ENCODE measurements at places on chromosomes 11 and 22. TPM values are rescaled to one million over a fixed set of nuclear protein-coding genes. Genes with fewer than 3 reads are reported as not detected.

DNA sequence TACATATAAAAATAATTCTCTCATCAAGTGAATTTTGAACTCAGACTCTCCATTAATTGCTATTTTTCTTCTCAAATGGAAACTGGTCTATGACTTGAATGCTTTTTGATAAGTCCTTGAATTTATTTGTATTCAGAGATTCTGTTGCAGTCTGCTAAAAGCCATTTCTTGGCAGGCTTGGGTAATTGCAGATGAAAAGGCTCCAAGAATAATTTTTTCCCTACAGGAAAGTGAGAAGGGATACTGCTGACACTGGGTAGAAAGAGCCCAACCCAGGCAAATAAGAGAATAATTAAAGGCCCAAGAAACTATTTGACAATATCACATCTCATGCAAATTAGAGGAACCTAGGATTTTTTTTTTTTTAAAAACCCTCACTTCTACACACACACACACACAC, 246.5 kb upstream of the DDI1 start:
- no peak for DNase-seq

DNA sequence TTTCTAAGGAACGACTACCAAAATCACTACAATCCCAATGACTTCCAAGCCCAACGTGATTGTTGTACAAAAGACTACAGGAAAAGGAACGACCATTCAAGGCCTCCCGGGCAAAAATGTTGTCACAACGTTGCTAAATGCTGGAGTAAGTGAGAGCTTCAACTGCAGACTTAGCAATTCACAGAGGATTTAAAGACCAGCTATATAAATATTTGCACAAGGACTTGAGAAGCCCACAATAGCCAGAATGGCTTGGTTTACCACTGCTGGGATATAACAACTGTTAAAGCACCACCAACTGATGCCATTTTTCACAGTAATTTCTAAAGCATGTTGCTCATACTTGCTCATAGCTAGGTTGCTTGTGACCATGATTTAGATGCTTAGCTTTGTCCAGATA, 78.3 kb downstream of the EMSY start:
- DNase-seq, result no peak

Gene EI24
- total RNA-seq, result 83.6 TPM

Gene OR6A2
- not detected for total RNA-seq

Gene ABTB2
- total RNA-seq, result 0.89 TPM

Gene OVCH2
- total RNA-seq, result not detected

All from osteocyte (in vitro differentiated cells).